Renal cortex interstitium (tissue), 15 donors: ENCODE measurements at places on chromosomes 6 and 20.

DNA sequence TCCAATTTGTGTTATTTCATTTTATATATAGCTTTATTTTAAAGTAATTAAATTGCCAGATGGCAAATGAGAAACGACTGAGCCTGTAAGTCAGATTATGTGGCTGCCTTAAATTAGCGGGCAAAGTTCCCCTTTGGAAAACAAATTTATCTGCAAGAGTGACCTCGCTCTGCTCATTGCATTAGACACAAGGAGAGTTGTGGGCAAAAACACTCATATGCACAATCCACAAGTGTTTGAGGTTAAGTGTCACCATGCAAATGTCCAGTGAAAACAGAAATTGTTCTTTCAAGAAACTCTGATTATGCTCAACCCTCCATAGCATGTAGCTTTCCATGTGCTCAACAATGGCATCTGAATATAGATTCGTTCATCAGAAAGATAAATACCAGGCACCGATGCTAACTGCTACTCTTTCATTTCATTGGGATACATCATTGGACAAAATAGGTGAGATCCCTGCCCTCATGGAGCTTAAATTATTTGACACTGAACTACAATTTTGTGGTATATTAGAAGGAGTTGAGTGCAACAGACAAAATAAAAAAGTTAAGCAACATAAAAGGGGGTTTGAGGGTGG, 1.7 kb upstream of the NHSL1 start:
- DNase-seq = no peak

DNA sequence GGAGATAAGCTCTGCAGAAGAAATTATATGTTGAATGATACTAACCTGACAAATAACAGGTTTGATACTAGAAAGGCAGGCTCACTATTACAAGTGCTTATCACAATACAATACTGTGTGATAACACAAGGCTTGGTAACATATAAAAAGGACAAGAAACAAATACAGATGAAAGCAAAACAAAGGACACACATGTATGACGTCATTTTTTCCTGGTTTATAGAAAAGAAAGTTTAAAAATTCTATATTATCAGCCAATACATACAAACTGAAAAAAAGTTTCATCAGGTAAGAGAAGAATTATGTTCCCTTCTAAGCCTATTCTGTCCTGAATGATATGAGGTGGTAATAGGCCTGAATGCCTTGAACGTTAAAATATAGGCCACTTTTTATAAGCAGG, 32.3 kb upstream of the MCM9 start:
- no peak for DNase-seq

GRCh38 chr6:157486572-157486971, 105.6 kb downstream of the ZDHHC14 start:
- no peak for DNase-seq

GRCh38 chr20:43744151-43744611, 17.4 kb upstream of the GTSF1L start:
- no peak for DNase-seq

DNA sequence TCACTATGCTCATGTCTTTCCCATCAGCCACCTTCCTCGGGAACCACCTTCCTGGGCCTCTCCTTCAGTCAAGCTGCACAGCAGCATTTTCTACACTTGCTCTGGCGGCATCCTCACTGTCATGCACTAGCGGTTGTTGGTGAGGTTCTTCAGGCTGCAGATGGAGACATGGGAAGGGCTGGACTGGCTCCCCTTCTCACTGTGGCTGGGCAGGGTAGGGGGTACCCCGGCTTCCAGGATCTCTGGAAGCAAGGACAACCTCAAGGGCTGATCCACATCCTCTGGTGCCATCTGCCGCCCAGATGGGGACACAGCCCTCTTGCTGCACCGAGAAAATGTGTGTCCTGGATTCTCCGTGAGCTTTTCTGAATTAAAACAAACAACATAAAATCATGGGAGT, 180.1 kb upstream of the RNF24 start:
- no peak for DNase-seq

DNA sequence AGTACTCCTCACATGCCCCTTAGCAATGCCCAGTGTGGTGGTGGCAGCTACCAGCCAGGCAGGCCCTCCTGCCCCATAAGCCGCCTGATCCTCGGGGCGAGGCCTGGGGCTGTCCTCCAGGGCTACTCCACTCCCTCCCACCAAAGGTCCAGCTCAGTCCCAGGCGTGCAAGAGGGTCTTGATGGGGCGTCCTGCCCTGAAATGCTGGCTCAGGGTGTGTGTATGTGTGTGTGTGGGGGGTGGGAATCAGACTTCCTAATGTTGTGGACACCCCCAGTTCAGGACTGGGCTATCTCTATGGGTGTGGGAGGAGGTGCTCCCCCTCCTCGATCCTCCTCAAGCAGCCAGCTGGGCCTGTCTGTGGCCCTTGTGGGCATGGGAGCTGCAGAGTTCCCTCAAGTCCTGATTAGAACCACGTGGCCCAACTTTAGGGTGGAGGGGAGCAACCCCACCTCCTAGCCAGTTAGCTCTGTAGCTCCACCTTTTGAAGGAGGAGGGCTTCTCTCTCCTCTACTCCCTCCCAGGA, 7.5 kb downstream of the HSPA12B start:
- DNase-seq = no peak

GRCh38 chr20:25313593-25313992, 65.7 kb downstream of the PYGB start:
- DNase-seq = no peak

GRCh38 chr20:13289031-13289430, 68.0 kb downstream of the ISM1 start:
- no peak for DNase-seq

- DNase-seq = no peak
Observed at GRCh38 chr20:41750137-41750536, 132.0 kb upstream of the CHD6 start.

- no peak for DNase-seq
Observed at GRCh38 chr6:27592481-27593199, 119.7 kb upstream of the ZNF184 start.

DNA sequence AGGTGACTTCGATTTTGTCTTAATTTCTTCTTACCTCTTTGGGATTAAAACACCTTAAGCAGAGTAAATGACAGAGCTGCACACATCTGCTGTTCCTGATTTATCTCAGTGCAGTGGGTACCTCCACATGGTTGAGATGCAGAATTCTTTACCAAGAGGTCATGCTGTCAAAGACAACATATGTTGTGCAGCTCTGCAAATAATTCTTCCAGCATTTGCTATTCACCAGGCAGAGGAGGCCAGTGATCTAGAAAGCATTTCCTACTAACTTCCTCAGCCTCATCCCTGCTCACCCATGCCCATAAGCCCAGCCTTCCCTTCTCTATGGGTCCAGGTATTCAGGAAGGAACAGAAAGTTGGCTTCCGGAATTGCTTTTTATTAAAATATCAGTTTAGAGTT, 109.3 kb downstream of the THBS2 start:
- no peak for DNase-seq
